ENCODE measurements at places on chromosomes 5 and 9.

DNA sequence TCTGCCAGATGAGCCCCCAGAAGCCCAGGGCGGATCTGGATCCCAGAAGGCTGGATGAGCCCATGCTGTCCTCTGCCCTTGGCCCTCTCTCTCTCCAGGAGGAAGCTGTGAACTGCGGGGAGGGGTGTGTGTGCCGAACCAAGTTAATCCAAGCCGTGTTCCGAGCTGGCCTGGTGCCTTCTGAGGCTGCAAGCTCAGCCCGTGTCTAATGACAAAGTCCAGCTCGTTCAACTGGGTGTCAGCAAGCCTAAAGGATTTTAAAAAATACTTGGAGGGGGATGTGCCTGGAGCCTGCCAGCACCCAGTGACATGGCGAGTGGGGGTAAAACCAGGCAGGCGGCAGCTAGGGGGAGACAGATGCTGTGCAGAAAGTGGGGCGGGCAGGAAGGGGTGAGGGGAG, 8.0 kb downstream of the STC2 start:
- no peak for DNase-seq

- DNase-seq, result no peak
These were observed 76.8 kb upstream of the ANKH start for GRCh38 chr5:14948383-14948782.

- no peak for DNase-seq
These were observed 291.9 kb upstream of the IRX1 start for GRCh38 chr5:3303777-3304176.

DNA sequence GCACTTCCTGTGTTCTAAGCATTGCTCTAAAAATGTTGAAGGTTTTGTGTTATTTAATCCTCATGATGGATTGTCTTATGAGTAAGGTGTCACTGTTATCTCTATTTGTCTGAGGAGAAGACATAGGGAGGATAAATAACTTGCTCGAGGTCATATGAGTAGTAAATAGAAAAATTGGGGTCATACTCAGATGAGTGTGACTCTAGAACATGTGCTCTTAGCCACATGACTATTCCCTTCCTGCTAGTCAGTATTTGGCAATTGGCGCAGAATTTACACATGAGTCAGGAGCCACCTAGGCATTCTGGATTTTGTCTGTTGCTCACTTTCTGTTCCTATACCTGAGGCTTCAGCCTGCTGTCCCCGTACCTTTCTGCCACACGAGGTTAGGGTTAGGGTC, 234.6 kb upstream of the CD180 start:
- DNase-seq, result no peak

GRCh38 chr9:35757226-35757891, 3.3 kb upstream of the MSMP start:
- DNase-seq, result no peak

DNA sequence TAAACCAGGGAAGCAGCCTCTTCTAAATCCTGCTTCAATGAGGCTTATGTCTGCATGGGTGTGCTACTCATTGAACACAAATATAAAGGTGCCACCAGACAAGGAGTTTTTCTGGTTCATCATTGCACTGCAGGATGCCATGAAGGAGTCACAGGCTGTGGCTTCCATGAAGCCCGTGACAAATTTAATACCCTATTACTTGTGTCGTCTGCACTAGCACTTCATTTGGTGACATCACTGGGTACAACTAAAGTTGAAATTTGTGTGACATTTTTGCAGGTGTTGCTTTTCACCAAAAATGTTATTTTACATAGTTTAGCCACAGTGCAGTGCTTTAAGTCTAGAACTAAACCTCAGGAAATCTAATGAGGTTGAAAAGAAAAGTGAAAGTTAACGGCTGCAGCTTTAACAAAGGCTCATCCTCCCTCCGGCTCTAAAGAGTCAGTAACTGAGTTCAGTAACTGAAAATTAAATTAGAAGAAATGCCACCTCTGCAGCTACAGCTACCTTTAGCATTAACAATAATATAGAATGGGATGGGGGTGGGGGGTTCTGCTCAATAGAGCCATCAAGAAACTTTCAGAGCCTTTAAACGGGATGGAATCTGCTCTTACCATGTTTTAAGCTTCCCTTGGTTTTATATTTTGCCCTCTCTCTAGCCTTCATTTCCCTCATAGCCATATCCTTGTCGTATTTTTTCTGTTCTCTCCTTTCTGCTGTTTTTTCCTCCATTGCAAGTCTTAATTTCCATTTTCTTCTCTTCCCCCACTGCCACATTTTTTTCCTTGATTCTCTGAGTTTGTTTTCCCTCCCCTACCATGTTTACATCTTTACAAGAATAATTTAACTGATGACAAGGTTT, 233.8 kb upstream of the TMEM161B start:
- no peak for DNase-seq

DNA sequence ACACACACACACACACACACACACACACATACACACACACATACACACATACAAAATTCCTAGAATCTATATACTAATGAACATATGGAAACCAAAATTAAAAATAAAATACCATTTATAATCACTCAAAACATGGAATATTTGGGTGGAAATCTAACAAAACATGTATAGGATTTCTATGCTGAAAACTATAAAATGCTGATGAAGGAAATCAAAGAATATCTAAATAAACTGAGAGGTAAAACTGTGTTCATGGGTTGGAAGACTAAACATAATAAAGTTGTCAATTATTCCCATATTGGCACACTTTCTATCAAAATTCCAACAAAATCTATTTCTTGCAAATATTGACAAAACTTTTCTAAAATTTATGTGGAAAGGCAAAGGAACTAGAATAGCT, 25.4 kb upstream of the NANS start:
- no peak for DNase-seq

DNA sequence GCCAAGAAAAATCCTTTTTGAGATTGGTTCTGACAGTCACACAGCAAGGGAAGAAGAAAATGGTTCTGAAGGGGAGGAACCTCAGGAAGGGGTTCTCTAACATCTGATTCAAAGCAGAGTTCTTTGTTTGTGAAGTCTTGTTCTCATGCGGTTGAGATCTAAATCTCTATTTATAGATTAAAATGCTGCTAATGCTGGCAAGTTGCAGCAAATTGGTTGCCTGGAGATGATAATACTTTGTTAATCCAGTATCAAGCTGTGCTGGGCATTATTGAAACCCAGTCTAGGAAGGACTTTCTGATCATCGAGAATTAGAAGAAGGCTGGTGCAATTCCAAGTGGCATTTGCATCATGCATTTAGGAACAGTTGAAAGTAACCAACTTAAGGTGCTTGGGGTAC, 34.0 kb upstream of the SLC28A3 start:
- DNase-seq, result no peak

DNA sequence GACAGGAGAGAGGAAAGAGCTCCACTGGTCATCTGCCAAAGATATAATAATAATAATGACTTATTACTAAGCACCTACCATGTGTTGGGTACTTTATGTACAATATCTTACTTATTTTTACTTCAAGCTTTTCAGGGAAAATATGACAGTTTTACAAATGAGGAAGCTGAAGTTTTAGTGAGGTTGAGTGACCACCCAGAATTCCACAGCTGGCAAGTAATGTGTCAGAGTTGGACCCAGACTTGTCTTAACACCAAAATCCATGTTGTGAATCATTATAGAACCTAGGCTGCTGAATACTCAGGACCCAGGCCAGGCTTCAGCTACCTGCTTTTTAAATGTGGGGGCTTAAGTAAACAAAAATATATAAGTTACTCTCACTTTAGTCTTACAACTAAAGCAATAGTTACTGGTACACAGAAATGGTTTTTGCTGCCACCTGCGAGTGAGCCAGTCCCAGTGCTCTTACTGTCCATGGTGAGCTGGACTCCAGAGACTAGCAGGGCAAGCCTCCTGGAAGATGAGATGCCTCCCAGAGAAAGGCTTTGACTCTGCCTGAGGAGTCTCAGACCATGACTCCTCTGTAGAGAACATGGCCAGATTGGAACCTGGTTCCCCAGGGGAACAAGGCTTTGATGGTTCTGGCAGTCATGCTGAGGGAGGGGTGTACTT, 29.9 kb downstream of the RUSC2 start:
- no peak for DNase-seq

- DNase-seq, result no peak
These were observed 1064.4 kb upstream of the DMAC1 start for GRCh38 chr9:8863886-8864544.

DNA sequence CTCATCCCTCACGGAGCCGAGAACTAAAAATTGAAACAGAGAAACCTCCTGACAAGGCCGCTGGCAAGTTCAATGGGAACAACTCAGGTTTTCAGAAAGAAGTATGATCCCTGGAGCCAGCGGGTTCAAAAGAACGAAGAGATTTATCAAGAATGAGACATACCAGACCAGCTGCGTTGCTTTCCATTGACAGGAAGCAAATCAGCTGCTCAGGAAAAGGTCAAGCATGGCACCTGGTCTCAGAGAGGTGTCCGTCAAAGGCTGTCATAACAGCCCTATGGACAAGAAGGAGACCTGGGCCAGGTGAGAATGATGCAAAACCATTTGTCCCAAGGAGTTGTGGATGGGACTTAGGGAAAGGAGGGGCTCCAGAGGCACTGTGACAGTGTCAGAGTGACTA, 34.9 kb upstream of the GNE start:
- no peak for DNase-seq

DNA sequence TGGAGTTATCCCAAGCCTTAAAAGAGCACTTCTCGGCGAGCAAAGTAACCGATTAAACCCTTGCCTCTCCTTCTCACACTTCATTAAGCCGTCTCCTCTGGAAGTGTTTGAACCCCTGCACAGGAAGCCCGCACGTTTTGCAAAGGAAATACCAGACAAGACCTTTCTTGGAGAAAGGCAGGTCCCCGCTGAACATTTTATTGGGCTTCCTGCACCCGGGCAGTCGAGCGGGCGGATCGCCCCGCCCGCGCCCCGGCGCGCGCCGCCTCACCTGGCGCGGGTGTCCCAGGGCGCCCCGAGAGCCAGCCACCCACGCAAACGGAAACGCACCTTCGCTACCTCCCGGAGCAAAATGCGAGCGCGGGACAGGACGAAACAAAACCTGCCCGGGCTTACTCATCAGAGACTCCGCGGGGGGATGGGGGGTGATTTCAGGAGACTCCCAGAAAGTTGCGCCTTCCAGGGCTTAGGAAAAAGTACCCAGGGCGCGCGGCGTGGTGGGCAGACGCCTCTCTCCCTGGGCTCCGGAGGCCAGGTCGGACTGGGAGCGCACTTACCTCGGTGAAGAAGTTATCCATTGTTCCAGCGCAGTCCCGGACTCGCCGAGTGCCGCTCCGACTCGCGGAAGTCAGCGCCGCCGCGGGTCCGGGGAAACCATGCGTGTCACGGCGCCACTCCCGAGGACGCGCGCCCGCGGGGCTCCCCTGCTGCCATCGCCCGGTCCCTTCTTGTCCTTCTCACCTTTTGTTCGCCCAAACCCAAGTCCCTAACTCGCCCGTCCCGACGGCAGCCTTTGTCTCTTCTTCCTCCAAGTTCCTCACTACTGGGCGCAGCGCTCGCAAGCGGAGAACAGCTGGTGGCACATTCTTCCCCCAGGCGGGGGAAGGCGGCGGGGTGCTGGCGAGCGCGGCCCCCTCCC, 598 bp downstream of the MYO10 start:
- no peak for DNase-seq
